Activated CD4-positive, CD25-positive, alpha-beta regulatory T cell treated with anti-CD3 and anti-CD28 coated beads, Interleukin-2, amount 50 U/mL, for 24 hours (primary cell): ENCODE measurements at places on chromosomes 4 and X.
A peak's percentile ranks its signal among the peaks of the same experiment; 100 is the strongest.

- ATAC-seq = no peak
Measured at GRCh38 chrX:646796-647195, 16.2 kb downstream of the SHOX start.

DNA sequence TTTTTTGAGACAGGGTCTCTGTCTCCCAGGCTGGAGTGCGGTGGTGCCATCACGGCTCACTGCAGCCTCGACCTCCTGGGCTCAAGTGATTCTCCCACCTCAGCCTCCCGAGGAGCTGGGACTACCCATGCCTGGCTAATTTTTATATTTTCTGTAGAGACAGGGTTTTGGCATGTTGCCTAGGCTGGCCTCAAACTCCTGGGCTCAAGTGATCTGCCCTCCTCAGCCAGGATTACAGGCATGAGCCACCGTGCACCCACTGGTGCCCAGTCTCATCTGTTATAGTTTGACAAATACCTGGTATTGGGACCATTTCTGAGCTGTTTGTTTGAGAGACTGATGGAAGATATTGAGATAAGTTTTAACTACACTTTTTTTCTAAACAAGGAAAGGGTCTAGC is 57.5 kb upstream of the SMIM10 start:
- no peak for ATAC-seq

GRCh38 chr4:93646233-93646930 is 182.2 kb upstream of the ATOH1 start:
- ATAC-seq = no peak

GRCh38 chrX:109218761-109219160 is 263.1 kb downstream of the GUCY2F start:
- no peak for ATAC-seq

- ATAC-seq = no peak
Measured at GRCh38 chr4:145760961-145761929, 81.3 kb downstream of the C4orf51 start.

DNA sequence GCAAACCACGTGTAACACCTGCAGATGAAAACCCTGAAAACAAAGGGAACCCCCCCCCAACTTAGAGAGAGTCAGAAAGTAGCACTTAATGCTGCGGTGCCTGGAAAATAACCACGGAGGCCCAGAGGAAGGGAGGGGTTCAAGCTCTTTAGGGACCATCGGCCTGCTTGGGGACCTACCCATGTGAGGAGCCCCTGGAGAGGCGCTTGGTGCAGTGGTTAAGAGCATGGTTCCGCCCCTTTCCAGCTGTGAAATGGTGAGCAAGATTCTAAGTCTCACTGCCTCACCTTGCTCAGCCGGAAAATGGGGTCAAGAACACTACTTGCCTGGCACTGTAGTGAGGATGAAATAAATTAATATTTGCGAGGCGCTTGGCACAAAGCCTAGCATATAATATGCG is 13.8 kb downstream of the SLC25A5 start:
- no peak for ATAC-seq

DNA sequence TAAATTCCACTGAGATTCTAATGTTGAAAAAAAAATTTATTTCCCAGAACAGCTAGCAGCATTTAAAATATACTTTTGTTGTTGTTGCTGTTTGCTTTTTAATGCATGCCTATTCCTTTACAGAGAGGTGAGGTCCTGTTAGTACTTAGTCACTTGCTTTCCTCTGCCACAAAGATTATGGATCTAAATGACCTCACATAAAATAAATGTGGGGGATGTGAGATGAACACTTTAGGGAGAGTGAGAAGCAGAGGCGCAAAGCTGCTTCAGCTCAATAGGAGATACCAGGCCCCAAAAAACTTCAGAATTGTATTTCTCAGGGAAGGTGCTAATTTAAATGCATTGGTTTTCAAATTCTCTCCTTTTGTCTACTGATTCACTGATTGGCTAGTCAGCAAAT is 4.0 kb downstream of the LDB2 start:
- no peak for ATAC-seq

DNA sequence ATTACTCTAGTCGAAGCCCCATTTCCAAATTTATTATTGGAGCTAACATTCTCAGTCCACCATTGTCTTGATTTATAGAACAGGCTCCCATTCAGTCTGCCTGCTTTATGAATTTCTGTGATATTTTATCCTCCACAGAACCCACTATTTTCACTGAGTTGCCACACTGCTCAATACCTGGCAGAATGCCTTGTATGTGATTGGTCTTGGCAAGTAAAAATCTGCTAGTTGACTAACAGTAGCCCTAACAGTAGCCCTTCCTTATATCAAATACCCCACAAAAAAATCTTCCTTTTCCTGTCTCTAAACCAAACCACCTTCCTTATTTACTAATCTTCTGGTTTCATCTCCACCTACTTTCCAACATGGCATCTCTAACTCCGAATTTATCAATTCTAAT is 82.6 kb downstream of the CHM start:
- no peak for ATAC-seq

- ATAC-seq = no peak
Measured at GRCh38 chr4:96375367-96375766, 535.5 kb downstream of the PDHA2 start.

GRCh38 chr4:13476915-13477314 is 7.2 kb downstream of the RAB28 start:
- ATAC-seq = peak; percentile 32

- ATAC-seq = no peak
Measured at GRCh38 chr4:38034986-38035882, 75.0 kb downstream of the PTTG2 start.

GRCh38 chr4:7756561-7757355 is 182.9 kb downstream of the AFAP1 start:
- no peak for ATAC-seq

GRCh38 chrX:109441266-109441665 is 40.6 kb downstream of the GUCY2F start:
- ATAC-seq = no peak

DNA sequence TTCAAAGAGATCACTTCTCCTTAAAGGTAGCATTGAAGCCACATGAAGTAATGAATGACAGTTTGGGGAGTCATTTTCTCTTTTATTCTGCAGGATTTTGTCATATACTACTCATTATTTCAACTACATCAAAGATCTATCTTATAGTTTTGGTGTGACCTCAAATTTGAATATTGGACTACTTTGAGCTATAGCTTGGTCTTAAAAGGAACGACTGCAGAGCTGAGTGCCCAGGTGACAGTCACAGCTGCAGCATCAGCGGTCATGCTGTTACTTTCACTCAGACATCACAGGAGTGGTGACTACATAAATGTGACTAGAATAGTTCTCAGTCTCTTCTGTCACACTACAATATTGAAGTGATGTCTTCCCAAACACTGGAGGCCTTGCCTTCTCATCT is 10.7 kb upstream of the SPCS3 start:
- peak; percentile 38 for ATAC-seq

- ATAC-seq = no peak
Measured at GRCh38 chr4:41136456-41136855, 77.9 kb downstream of the APBB2 start.

DNA sequence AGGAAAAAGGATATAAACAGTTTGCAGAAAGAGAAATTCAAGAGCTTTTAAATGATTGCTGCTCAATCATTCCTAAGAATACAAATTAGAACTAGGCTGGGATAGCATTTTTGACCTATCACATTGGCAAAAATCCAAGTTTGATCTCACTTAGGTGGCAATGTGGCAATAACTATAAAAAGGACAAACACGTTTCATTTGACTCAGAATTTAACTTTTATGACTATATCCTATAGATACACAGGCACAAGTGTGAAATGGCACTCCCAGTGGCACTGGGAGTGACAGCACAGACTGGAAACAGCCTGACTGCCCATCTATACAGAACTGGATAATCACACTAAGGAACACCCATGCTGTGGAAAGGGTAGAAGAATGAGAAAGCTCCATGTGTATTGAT is 11.1 kb downstream of the CENPU start:
- ATAC-seq = no peak

GRCh38 chr4:89724716-89725115 is 112.2 kb downstream of the SNCA start:
- no peak for ATAC-seq

GRCh38 chr4:113707048-113707447 is 54.5 kb downstream of the CAMK2D start:
- ATAC-seq = no peak

DNA sequence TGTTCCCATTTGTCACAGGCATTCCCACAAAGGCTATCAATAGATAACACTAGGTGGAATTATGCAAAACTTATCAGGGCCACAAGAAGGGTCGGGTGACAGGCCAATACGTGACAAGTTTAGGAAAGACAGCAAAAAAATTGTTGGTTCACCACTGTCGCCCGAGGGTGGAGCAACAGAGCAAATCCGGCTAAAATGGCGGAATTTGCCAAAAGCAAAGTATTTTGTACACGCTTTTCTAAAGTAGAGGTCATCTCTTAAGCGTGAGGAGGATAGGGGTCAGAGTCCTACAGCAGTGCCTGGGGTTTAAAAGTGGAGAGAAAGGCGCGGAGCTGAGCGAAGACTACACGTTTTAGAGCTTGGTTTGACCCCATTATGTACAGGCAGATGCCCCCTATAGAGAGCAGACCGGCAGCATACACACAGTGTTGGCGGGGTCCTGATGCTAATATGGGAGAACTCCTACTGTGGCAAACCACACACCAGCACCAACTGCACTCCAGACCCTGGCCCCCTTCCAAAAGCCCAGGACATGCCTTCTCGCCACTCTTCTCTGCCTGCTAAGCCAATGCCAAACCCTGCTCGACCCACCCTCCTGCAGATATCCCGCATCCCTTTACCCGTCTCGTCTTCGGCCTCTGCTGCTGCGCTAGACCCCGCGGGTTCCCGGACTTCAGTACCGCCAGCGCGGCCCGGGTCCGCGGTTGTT is 733 bp downstream of the CCNA2 start:
- no peak for ATAC-seq

- no peak for ATAC-seq
Measured at GRCh38 chr4:101237773-101238172, 109.6 kb downstream of the PPP3CA start.

GRCh38 chrX:54758114-54759055 is 39.7 kb downstream of the ITIH6 start:
- ATAC-seq = no peak

GRCh38 chr4:65217179-65217578 is 453.1 kb downstream of the EPHA5 start:
- no peak for ATAC-seq

DNA sequence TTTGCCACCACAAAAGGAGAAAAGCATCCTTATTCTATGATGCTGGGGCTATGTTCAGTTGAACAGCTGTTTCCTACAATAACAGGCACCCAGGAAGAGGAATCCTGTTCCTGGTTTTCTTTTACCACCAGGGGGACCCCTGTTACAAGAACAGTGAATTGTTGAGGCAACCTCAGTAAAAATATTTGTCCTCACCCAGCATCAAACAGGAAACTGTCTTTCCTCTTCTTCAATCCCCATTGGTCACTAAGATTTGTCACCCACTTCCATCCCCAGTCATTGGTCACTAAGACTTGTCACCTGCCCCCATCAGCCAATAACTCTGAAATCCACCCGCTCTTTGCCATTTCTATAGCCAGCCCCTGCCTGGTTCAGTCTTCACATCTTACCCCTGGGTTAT is 143.5 kb upstream of the GALNT7 start:
- no peak for ATAC-seq

GRCh38 chrX:151088221-151088620 is 88.2 kb upstream of the GPR50 start:
- no peak for ATAC-seq

GRCh38 chr4:182531555-182532162 is 288.5 kb downstream of the TENM3 start:
- ATAC-seq = no peak

DNA sequence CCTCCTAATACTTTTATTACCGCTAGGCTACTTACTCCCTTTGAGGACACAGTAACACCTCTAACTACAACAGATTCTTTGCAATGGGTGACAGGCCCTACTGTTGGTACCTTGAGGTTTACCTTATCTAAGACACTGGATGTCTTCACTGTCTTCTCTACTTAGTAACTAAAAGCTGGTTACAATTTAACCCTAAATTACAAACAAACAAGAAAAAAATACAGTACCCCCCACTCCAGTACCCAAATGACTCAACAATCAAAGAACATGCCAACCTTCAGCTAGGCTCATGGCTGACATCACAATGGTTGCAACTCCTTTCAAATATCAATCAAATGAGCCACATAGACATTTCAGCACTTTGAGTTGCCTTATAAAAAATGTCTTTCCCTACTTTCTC is 198.0 kb downstream of the GUCY2F start:
- no peak for ATAC-seq

DNA sequence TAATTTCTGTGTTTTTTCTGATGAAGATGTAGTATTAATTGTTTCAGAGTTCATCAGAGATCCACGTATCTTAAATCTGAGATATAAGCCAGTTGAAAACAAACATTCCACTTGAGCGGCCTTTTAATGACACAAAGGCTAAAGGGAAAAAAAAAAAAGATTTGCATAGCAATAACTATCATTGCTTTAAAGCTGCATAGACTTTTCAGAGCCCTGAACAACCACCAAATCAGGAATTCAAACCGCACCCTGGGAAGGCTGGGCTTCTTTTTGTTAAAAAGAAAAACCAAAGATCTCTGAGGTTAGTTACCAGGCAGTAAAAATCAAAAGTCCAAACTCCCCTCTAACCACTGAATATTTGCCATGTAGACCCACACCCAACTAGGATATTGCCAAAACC is 206.0 kb downstream of the HHIP start:
- no peak for ATAC-seq

- no peak for ATAC-seq
Measured at GRCh38 chr4:94819371-94820168, 61.8 kb downstream of the BMPR1B start.

GRCh38 chrX:103733017-103733416 is 22.3 kb downstream of the TMEM31 start:
- ATAC-seq = no peak

DNA sequence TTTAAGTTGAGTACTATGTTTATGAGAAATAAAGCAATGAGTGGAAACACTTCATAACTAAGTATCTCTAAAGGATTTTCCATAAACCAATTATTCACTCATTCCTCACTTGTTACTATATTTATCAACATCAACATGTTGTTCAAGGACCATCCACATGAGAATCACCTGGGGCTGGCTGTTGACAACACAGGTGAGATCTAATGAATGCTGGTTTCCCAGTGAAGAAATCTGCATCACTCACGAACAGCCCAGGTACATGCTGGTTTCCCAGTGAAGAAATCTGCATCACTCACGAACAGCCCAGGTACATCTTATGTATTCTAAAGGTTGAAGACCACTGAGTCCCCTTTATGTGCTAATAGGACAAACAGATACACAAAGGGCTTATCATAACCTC is 32.5 kb downstream of the TSPAN5 start:
- no peak for ATAC-seq

DNA sequence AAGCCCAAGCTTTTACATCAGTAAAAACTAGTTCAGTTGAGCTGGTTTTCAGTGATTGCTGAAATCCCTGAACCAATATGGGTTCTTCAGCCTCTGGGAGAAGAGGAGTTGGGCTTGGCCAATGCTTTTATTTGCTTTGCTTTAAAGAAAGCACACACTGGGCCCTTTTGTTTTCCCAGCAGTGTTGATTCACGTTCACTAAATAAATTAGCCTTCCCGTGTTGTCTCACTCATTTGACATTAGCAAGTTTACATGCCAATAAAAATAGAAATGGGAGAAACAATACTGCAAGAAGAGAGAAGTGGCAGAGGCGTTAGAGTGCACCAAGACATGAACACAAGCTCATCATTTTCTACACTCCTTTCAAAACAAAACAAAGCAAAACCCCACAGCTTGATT is 136.2 kb downstream of the SHROOM3 start:
- ATAC-seq = no peak

- peak; percentile 63 for ATAC-seq
Measured at GRCh38 chrX:20595928-20596575, 329.3 kb upstream of the RPS6KA3 start.
